Hematopoietic multipotent progenitor cell treated with erythropoietin and hydrocortisone succinate and interleukin-3 and kit ligand, for 8 days (in vitro differentiated cells): ENCODE measurements at places on chromosomes 7 and 10.

- no peak for DNase-seq
These were observed 982.4 kb upstream of the LRRTM3 start for GRCh38 chr10:65943451-65943850.

DNA sequence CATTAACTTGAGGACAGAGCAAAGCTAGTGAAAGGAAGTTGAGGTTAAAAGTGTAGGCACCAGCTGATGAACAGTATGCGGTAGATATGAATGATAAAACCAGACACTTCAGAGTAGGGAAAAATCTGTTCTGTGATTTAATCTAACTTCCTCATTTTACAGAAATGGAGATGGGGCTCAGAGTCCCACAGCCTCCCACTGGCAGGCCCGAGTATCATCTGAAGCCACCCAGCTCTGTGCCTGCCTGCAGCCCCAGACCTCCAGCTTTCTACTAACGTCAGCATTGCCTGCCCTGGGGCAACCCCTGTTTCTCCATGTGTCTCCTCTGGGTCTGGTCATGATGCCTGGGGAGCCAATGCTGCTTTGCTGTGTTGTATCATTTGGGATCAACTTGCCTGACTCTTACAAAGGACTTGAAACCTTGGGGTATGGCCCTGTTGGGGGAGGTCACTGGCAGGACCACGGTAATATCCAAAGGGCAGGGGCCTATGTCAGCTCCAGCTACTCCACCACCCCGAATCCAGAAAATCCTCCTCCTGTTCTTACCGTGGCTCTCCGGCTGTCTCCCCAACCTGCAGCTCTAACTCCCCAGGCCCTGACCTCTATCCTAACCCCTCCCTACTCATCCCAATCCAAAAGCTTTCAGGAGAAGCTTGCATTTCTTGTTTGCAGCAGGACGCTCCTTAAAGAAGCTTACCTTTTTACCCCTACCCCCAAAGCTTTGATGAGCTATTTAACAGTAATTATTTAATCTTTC is 56.2 kb upstream of the NPY start:
- DNase-seq, result peak; percentile 9

GRCh38 chr7:135389971-135390370 is 119.9 kb downstream of the CNOT4 start:
- no peak for DNase-seq

DNA sequence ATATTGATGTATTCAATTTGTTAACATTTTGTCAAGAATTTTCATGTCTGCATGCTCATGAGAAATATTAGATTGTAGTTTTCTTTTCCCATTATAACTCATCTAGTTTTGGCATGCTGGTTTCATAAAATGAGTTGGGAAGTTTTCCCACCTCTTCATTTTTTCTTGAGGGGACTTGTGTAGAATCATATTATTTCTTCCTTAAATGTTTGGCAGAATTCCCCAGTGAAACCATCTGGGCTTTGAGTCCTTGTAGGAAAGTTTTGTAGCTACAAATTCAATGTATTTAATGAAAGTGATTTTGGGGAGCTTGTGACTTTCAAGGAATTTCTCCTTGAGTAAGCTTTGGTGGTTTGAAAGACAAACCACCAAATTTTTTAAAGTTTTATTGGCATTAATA is 173.2 kb downstream of the PHTF2 start:
- no peak for DNase-seq

DNA sequence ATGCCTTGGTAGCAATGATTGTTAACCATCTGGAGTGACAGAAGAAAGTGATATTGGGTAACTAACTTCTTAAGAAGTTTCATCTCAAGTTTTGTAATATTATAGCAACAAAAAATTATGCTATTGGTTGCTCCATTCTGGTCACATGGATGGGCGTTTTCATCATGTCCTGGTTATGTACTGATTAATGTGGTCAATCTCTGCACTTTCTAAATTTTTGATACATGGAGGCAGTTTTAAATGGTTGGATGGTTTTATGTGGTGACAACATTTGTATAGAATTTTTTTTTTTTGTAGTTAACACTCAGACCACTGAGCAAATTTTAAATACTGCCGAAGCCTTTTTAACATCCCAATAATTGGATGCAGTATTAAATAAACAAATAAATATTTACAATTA is 55.2 kb upstream of the CCAR1 start:
- no peak for DNase-seq

GRCh38 chr7:148503900-148504487 is 86.6 kb upstream of the C7orf33 start:
- peak; percentile 60 for DNase-seq

DNA sequence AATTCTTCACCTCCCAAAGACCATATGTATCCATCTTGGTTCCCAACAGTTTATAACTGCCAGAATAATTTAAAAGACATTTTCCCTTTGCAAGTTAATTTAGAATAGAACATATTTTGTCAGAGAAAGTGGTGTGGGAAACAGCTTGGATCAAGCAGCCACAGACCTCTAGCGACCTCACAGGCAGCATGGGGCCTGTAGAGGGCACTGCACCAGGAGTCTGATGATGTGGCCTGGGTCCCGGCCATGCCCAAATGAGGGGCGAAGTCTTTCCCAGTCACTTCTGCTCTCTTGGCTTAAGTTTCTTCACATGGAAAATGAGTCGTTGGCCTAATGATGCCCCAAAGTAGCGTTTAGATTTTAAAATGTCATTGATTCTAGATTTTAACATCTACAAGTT is 243.2 kb downstream of the SDK1 start:
- DNase-seq, result no peak

DNA sequence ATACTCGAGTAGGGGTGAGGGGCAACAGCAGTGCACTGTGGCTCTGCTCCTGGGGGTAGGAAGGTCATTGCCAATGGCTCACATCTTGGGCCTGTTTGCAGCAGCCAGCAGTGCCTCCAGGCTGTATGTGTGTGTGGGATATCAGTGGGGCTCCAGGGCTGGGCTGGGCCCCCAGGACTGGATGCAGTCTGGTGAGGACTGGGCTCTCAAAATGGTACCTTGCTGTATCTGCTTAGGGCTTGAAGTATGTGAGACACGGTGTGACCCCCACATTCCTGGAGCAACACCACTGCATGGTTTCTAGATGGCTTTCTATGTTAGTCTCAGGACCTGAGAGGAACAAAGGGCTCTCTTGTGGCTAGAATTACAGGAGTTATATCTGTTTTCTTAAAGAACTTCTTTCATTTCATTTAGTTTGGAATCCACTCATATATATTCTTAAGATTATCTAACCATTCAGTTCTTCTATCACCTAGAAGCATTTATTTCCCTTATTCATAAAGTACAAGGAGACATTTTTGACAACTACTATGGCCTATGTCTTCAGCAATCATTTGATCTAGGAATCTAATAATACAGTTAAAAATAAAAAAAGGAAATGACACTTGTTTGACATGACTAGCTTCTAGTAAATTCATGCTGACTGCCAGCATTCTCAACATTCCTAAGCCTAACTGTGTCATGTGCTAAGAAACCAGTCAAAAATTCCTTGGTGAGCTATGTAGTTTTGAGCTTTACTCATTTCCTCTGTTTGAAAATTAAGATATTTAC is 443.2 kb upstream of the SEMA3A start:
- no peak for DNase-seq

GRCh38 chr10:79144351-79145173 is 75.8 kb downstream of the ZMIZ1 start:
- no peak for DNase-seq

- no peak for DNase-seq
These were observed 71.9 kb downstream of the FOXL3 start for GRCh38 chr7:361680-362401.

DNA sequence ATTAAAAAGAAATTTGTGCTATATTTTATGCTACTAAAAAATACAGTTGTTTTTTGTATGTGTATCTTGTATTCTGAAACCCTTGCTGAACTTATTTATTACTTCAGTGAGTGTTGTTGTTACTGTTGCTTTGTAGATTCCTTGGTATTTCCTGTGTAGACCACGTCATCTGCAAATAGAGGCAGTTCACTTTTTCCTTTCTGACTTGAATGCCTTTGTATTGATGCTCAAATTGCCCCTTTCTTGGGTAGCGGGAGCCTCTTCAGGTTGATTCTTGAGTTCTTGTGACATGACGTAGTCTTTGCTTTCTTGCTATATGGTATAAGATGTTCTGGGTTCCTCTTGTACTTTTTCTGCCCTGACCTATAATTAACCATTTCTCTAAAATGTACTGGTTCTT is 504.1 kb downstream of the SDK1 start:
- no peak for DNase-seq

DNA sequence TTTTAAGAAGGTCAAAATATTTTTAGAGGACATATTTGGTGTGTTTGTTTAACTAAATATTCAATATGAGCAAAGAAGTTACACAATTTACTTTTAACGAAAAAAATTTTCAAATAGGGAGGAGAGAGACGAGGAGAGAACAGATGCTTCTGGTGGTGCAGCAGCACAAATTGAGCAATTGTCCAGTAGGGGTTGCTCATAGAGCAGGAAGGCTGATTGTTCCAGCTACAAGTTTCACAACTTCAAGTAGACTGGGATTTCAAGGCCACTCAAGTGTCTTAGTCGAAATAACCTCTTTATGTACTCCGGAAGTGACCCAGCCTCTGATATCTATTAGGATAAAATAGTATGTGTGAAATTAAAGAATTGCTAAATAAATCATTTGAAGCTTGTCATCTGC is 197.9 kb downstream of the HDAC9 start:
- DNase-seq, result peak; percentile 4

DNA sequence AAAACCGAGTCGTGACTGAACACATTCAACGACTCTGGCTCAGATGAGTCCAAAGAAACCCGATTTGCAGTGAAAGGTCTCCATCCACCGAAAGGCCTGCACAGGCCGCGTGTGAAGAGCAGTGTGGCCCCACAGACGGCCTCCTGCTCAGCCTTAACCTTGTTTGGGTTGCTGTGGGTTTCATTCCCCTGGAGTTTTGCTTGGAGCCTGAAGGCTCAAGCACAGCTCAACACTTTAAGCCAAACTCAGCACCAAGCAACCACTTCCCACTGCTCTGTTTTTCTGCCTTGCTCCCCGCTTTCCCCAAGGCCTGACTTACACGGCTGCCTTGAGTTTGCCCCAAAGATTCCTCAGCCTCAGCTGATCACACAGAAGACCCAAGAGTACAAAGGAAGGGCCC is 398.2 kb upstream of the NFE2L3 start:
- no peak for DNase-seq

GRCh38 chr7:128913870-128914565 is 3.5 kb upstream of the KCP start:
- DNase-seq, result no peak

DNA sequence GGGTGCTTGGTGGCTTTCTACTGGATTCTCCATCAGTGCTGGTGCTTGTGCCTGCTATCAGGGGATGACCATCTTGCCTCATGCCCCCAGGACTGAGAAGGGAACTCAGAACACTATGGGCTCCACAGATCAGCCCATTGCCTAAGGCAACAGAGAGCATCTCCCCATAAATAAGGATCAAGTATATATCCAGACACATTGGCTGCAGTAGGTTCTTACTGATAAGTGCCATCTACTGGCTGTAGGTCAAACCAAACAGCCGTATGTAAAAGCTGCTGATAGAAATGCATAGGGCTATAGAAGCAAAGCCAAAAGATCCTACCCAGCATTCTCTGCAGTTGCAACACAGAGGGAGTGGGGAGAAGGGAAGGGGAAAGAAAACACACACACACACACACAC is 153.7 kb downstream of the CDK14 start:
- DNase-seq, result peak; percentile 55

DNA sequence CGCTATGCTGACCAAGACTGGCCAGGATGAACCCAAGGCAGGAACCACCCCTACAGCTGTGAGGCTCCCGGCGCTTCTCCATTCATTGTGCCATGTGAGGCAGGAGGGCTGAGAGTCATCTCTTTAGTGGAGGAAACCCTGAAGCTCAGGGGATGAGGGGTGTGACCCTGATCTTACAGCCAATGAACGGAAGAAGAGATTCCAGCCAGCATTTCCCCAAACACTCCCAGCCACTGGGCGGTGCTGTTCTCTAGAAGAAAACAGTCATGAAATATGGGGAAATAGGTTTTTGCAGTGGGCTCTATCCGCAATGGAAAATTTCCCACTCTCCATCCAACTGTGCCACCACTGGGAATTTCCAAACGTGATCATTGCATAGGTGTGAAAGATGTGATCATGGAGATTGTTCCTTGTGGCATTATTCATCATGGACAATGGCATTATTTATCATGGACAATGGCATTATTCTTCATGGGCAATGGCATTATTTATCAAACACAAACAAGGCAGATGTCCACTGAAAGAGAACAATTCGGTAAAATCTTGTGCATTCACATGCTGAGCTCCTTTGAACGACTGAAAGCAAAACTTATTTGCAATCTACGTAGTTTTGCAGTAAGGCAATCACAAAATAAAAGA is 14.0 kb upstream of the SLC18A2 start:
- peak; percentile 79 for DNase-seq

DNA sequence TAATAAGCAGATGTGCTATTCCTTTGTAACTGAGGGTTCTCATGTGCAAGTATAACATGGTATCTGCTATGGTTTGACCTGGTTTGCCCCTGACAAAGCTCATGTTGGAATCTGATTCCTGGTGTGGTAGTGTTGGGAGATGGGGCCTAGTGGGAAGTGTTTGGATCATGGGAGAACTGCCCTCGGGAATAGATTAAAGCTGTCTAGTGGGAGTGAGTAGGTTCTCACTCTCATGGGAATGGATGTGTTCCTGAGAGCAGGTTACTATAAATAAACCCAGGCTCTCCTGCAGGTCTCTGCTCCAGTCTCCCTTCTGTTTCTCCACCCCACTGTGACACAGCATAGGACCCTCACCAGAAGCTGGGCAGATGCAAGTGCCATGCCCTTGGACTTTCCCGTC is 97.7 kb downstream of the ATE1 start:
- no peak for DNase-seq

- no peak for DNase-seq
These were observed 63.7 kb downstream of the PRKG1 start for GRCh38 chr10:51137756-51138529.

DNA sequence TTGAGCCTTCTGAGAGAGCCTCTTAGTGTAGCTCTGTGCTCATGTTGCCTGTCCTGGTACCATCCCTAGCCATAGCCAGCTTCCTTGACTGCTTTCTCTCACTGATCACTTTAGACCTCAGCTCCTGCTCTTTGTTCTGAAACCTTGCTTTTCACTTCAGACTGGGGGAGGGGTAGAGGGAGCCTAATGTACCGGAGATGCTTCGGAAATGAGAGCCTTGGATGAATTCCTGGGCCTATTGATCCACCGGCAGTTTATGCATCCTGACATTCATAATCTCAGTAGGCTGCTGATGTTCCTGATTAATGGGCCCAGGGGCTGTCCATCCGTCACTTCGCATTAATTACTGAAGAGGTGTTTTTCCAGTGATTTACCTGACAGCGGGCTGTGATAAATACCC is 38.8 kb downstream of the R3HCC1L start:
- no peak for DNase-seq

DNA sequence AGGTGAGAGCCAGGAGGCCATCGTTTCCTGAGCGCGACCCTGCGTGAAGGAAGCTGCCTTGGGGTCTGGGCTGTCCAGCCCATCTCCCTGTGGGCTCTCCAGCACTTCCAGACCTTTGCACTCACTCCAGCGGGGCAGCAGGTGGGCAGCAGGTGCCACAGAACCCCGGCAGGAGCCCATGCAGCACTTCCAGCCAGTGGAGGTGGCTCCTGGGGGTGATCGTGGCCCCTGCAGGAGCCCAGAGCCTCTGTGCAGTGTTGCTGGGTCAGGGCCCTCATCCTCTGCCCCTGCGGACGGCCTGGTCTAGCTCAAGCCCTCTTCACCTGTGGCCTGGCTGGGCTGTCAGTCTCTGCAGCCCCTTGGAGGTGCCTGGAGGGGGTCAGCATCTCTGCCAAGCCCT is 59.9 kb downstream of the PWWP2B start:
- no peak for DNase-seq

- DNase-seq, result no peak
These were observed 20.8 kb upstream of the IFIT1B start for GRCh38 chr10:89357096-89357495.

GRCh38 chr7:949021-949934 is 5.2 kb downstream of the ADAP1 start:
- no peak for DNase-seq
